ENCODE measurements at places on chromosomes 2 and 18. TPM values are rescaled to one million over a fixed set of nuclear protein-coding genes. Genes with fewer than 3 reads are reported as not detected.

The PRSS56 gene
- total RNA-seq, result not detected

The CFC1 gene
- total RNA-seq, result not detected

The PLEKHA3 gene
- total RNA-seq, result 11.7 TPM

The SLC8A1 gene
- 4.5 TPM for total RNA-seq

The POTEI gene
- total RNA-seq, result not detected

The RAPH1 gene
- 33.6 TPM for total RNA-seq

The ERFE gene
- total RNA-seq, result 7.7 TPM

The TDRD15 gene
- not detected for total RNA-seq

The RUFY4 gene
- total RNA-seq, result not detected

The LONRF2 gene
- 3.2 TPM for total RNA-seq

The RAB17 gene
- total RNA-seq, result 0.55 TPM

Measured in NCI-H460 (cell line).